Hematopoietic multipotent progenitor cell treated with erythropoietin and hydrocortisone succinate and interleukin-3 and kit ligand, for 15 days (in vitro differentiated cells): ENCODE measurements at places on chromosomes 13 and 19.
A peak's percentile ranks its signal among the peaks of the same experiment; 100 is the strongest.

GRCh38 chr13:88526853-88527215 is 855.7 kb downstream of the SLITRK5 start:
- no peak for DNase-seq

GRCh38 chr13:50908371-50908770 is 1.2 kb upstream of the RNASEH2B start:
- DNase-seq: no peak

DNA sequence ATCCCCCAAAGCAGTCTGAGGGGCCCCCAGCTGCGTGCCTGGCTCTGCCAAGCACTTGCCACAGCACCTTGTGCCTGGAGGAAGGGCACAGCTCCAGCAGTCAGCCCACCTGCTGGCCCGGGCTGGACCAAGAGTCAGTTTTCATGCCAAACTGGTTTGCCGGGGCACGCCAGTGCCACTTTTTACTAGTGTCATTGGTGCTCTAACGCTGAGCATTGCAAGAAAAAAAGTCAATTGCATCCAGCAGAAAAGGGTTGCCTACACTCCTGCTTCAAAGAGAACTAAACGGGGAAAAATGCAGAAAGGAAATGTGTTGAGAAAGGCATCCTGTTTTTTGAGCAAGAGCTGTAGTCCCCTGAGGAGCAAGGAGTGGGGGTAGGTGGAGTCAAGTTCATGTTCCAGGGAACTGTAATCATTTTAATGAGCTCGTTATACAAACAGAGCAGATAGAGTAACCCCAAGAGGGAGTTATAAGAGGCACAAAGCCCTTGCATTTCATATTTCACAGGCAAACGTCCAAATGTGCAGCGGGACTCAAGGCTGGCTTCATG is 68.4 kb downstream of the F2RL3 start:
- DNase-seq: no peak

GRCh38 chr19:45347570-45348366 is 7.2 kb downstream of the KLC3 start:
- no peak for DNase-seq

- DNase-seq: no peak
Observed at GRCh38 chr19:56687031-56687430, 15.5 kb upstream of the ZNF835 start.

GRCh38 chr19:17681505-17682125 is 6.5 kb downstream of the UNC13A start:
- DNase-seq: peak; percentile 6

DNA sequence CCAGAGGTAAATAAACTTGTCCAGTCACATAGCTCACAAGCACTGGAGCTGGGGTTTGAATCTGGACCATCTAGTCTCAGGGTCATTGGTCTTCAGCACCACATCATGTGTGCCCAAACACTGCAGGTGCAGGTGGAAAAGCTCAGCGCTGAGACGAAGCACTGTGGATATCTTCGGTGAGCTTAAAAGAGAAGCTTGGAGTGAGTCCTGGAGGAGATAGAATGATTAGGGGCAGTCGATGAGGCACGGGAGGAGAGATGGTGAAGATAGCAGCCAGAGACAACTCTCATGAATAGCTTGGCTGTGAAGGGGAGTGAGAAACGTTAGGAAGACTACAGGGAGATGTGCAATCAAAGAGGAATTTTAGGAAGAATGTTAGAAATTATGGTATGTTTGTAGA is 389.3 kb downstream of the FGF9 start:
- no peak for DNase-seq

DNA sequence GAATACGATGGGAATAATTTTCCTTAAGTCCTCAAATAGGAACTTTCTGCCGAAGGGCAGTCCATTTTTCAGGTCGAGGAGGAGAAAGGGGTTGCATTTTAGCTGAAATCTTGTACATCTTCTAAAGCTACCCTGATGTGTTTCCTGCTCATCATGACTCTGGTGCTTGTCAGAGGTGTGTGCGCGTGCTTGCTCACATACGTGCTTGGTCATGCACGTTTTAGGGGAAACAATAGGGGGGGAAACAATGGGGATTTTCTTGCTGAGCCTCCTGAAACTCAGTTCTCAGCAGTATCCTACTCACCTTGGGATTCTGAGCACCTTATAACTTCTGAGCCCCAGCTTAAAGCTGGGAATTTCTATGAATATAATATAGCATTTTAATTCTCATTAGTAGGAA is 44.7 kb downstream of the TM9SF2 start:
- no peak for DNase-seq

- no peak for DNase-seq
Observed at GRCh38 chr13:41199079-41199478, 4.7 kb upstream of the KBTBD7 start.

DNA sequence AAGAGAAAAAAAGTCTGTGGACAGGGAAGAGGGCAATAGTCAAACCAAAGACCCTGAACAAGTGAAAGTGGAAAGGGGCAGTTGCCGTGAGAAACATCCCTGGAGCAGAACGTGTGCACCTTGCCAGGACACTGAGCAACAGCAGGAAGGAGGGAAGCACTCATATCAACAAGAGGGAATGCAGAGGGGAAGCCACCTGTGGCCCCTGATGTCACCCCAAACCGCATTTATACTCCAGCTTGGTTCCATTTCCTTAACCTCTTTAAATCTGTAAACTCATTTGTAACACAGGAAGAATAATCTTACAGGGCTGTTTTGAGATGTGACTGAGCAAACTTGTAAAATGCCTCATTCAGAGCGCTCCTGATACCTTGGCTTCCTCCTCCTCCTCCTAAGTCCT is 698.8 kb downstream of the DIAPH3 start:
- DNase-seq: no peak

DNA sequence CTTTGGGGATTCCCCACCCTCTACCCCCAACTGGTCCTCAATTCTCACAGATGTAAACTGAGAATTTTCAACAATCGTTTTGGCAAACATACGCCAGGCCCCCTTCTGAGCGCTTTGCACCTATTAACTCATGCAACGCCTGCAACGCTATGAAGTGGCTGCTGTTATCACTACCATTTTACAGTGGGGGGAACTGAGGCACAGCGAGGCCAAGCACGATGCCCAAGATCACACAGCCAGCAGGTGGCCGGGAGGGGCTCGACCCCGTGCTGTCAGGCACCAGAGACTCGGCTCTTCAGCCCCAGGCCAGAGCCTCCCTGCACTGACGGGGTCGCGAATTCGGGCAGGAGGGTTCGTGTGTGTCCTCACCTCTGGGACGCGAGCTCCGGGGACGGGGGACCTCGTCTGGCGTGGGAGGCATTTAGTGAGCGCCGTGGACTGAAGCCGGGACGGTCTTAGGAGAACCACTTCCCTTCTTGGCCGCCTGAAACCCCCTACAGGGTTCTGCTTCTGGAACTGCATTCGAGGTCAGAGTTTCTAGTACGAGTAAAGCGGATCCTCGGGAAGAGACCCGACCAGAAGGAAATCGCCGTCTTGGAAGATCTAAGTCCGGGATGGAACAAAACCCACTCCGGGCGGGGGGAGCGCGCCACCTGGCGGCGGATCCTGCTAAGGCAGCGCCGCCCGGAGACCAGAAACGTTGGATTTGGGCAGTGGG is 21.0 kb downstream of the ZNF114 start:
- DNase-seq: peak; percentile 68

DNA sequence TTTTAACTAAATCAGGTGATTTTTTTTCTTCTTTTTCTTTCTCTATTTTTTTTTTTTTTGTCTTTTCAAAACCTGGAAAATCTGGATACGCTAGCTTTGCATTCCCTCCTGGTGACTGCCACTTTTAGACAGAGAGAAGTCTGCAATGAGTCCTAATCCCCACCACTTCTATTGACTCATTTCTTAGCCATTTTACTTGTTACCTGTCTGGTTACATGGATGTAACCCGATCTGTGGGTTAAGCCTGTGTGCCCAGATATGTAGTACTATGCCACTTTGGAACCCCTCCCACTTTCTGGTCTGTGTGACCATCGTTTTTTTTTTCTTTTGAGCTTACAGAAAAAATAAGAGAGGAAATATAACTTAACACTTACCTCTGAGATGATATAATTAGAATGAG is 817.8 kb upstream of the PCDH9 start:
- DNase-seq: no peak

DNA sequence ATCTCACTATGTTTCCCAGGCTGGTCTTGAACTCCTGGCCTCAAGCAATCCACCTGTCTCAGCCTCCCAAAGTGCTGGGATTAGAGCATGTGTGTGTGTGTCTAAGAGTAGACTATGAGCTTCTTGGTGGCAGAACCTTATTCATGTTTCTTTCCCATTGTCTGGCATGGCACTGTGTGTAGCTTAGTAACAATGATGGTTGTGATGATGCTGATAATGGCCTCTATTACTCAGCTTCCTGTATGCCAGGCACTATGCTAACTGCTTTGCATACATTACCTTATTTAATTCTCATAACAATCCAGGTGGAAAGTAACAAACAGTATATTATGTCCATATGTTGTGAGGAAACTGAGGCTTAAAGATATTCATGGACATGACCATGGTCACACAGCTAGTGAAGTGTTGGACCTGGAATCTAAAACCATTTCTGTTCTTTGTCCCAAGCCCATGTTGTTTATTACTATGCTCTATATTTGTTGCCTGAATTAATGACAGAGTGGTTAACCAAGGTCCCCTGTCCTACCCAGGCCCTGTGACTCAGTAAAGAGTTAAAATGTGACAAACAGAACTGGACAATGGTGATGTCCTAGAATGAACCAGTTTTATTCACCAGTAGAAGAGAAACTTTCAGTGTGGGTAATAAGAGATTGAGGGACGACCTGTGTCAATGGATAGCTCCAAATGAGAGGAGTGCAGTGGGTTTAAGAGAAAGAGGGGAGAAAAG is 109.6 kb downstream of the KLF5 start:
- DNase-seq: no peak

- DNase-seq: no peak
Observed at GRCh38 chr13:76745261-76746200, 140.7 kb downstream of the KCTD12 start.

DNA sequence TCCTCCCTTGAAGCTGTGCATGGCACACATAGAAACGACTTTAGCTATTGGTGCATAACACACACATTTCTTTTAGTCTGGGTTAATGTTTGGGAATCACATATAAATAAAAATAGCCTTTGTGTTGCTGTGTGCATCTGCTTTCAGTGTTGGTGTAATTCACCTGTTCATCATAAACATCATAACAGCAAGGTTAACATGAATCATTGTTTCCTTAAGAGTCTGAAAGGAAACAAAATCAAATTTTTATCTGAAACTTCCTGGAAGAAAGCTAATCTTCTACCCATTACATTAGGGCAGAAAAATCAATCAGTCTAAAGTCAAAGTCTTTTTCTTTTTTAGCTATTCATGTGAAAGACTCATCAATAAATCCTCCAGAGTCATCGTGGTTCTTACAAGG is 35.0 kb upstream of the TNFSF11 start:
- DNase-seq: no peak

DNA sequence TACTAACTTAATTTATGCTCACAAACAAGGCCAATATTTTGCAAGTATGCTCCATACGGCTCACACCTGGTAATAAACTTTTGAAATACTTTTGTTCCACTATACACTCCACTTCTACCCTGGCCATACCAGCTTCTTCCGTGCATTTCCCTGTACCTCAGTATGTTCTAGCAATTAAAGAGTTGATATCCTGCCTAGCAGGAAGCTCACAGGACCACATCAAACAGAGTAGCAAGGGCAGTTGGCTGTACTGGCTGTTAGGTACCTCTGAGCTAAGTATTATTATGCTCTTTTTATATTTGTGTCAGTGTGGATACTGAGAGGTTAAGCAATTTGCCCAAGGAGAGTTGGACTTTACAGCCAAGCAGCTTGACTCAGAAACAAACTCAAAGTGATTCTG is 257.7 kb downstream of the SLITRK6 start:
- no peak for DNase-seq

GRCh38 chr19:34985249-34986022 is 14.7 kb upstream of the GRAMD1A start:
- no peak for DNase-seq

DNA sequence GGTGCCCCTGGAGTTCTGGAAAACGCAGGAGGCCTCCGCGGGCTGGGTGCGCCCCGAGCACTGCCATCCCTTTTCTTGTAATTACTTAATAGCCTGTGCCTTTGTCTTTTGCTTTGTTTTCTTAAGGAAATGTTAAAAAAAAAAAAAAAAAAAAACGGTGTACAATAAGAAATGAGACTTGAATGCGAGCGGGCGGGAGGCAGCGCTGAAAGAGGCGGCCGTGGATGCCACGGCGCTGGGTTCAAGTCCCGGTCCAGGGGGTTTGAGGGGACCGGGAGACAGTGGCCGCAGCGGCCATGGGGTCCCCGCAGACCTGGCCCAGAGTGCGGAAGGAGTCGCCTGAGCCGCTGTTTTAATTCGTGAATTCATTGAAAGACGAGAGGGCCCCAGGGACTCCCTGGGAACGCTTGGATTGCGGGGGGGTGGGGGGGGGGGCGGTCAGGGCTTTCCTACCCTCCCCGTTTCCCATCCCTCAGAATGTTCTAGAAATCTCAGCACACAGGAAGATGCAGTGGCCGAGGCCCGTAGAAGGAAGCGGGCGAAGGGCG is 349.2 kb upstream of the ARGLU1 start:
- DNase-seq: no peak

- no peak for DNase-seq
Observed at GRCh38 chr13:99085139-99085807, 107.4 kb upstream of the DOCK9 start.

GRCh38 chr13:108878732-108879131 is 249.3 kb downstream of the MYO16 start:
- DNase-seq: no peak

GRCh38 chr13:48297131-48297786 is 6.3 kb upstream of the RB1 start:
- DNase-seq: no peak

DNA sequence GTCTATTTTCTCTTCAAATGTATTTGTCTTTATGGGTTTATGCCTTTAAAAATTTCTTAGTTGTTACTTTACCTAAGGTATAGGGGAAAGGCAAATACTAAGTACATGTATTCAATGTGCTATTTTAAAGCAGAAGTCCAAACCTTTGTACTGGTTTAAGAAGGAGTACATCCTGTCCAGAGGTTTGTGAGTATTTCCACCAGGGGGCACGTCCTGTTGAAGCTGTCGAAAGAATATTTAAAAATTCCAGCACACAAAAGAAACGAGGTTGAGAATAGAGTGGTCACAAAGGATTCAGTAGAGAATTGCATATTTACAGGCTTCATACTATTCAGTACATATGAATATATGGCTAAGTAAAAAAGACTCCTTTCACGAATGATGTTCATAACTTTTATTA is 59.8 kb downstream of the URI1 start:
- no peak for DNase-seq
